ENCODE measurements at places on chromosomes 5 and 9.
A peak's percentile ranks its signal among the peaks of the same experiment; 100 is the strongest.

GRCh38 chr9:91802391-91802790, 147.6 kb downstream of the ROR2 start:
- DNase-seq, result no peak

- DNase-seq, result no peak
Observed at GRCh38 chr9:19940811-19941535, 152.1 kb upstream of the SLC24A2 start.

DNA sequence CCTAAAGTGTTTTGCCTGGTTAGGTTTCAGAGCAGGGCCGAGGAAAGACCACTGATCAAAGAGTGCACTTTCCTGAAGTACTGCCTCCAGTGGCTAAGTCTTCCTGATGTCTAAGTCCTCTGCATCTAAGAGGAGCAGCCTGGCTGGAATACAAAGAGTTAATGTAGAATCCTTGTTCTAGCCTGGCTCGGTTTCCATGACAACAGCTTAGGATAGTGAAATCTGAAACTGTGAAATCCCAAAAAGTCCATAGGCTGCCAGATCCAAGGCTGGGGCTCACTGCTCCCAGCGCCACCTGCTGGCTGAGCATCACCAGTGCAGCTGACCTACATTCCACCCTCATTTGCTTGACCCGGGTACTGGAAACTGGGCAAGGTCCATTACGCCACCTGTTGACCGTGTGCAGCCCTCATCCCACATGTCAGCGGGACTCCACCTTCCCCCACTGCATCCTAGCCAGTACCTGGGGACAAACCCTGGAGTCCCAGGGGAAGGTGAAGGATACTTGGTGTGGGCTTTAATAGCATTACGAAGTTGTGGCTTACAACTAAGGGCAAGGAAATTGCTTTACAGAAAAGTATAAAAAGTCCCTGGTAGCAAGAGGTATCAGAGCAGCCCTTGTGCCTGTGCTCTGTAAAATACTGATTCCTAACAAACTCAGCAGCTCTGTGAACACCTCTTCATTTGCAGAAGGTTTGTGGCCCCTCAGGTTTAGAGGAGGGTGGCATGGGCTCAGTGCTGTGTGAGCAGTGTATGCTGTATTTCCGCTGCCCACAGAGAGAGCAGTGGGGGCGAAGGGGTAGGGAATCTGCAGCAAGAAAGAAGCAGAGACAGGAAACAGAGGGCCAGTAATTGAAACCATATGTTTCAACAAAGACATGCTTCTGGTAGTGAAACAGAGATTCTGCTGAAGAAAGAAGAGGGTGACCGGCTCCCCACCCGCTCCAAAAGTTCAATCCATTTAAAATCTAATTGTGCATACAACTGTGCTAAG, 36.0 kb downstream of the PCDHGC5 start:
- peak; percentile 96 for DNase-seq

- DNase-seq, result no peak
Observed at GRCh38 chr9:128747241-128747640, 23.3 kb upstream of the ZDHHC12 start.

DNA sequence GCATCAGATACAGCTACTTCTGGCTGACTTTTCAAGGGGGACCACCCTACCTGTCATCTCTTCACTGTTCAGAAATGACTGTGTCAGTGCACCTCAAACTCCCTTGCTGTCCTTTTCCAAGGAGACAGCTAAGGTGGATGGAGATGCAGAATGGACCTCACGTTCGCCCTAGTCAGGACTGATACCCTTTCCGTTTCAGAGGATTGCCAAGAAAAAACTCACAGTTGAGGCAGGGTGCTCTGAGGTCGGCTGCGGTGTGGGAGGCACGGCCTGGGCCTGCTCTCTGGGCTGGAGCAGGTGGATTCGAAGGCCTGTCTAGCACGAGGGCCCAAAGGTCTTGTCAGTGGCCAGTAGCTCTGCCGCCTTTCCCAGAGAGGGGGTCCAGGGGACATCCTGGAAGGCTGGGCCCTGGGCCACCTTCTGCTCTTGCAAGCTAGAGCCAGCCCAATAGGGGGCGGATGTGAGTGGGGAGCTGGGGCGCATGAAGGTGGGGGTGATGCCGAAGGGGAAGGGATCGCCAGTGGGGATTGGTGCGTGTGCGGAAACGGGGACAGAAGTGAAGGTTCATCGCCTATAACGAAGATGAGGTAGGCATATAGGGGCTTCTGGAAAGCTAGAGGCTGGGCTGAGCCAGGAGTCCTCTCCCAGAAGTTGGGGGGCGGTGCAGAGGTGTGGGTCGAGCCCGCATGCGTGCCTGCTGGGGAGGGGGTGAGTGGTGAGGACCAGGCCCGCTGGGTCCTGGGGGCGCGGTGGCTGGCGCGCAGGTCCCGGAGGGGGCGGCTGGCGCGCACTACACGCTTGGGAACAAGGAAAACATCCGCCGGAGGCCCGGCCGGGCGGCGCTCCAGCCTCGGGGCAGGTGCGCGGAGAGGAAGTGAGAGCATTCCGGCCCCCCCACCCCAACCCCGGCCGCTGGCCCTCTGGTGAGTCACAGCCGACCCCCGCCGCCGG, 2.5 kb upstream of the MSMP start:
- DNase-seq, result peak; percentile 80

DNA sequence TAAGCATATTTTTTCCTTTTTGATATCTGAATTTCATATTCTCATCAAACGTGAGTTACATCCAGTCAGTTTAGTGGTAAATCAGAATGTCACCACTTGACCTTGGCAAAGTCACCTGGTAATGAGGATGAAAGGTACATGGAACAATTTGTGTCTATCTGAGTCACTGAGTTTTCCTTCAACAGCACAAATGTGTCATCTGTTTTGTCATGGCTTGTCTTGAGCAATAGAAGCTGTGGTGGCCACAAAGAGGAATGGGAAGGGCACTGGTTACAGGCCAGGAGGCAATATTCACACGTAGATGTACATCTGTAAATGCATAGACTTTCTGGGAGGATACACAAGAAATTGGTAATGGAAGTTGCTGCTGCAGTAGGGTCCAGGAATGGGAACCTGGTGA, 8.4 kb upstream of the ZNF474 start:
- no peak for DNase-seq

- DNase-seq, result no peak
Observed at GRCh38 chr5:171477101-171477500, 57.7 kb downstream of the FGF18 start.

DNA sequence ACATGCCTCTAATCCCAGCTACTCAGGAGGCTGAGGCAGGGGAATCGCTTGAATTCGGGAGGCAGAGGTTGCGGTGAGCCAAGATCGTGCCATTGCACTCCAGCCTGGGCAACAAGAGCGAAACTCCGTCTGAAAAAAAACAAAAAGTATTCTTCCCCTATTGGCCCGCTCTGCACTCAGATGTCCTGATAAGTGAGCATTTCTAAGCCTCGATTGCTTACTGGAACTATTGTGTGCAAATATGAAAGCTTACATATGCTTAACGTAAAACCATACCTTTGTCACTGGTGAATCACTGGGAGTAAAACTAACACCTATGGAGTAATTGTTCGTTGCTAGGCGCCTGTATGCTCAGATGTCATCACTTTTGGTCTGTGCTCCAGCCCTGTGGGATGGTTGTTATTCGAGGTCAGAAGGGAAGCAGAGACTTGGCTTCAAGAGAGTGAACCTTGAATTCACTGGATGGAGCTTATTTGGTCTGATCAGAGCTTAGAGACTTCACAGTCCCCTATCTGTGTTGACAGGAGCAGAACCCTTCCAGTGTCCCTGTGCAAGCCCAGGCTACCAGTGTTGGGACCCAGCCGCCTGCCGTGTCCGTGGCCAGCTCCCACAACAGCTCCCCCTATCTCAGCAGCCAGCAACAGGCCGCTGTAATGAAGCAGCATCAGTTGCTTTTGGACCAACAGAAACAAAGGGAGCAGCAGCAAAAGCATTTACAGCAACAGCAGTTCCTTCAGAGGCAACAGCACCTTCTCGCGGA, 25.3 kb upstream of the LTC4S start:
- no peak for DNase-seq

GRCh38 chr9:82183181-82183860, 194.7 kb downstream of the SPATA31D1 start:
- DNase-seq, result no peak

GRCh38 chr5:139453683-139454567, 8.6 kb downstream of the ECSCR start:
- no peak for DNase-seq

GRCh38 chr5:80225189-80225933, 30.5 kb downstream of the SERINC5 start:
- no peak for DNase-seq

DNA sequence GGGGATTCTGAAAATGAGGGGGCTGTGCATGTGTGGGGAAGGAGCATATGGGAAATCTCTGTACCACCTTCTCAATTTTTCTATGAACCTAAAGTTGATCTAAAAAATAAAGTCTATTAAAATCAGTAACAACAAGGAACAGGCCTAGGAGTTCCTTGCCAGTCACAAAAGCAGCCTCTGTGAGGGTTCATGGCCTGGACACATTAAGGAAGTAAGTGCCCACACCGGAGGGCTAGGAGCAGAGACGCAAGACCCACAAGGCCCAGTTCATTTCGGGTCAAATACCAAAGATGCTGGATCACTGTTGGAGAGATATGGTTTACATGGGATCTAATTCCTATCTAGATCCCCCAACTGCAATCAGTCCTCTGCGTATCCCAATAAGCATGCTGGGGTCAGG, 88.4 kb downstream of the SEMA4D start:
- DNase-seq, result no peak

DNA sequence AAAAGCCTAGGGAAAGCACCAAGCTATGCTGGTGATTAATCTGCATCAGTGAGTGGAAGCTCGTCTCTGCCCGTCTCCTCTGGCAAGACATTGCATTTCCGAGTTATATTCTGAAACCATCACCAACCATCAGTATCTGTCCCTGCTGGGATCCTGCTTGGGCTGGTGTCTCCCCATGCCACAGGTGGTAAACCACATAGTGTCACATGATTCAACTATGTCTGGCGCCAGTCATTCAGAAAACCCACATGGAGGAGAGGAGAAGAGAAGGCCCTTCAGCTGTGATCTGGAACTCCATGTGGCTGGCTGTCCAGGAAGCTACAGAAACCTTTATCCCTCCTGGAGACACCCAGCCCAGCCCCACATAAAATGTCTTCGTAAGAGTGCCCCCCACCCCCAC, 4.8 kb downstream of the IL9 start:
- no peak for DNase-seq
